T-cell (primary cell): ENCODE measurements at places on chromosomes 1 and 21.

DNA sequence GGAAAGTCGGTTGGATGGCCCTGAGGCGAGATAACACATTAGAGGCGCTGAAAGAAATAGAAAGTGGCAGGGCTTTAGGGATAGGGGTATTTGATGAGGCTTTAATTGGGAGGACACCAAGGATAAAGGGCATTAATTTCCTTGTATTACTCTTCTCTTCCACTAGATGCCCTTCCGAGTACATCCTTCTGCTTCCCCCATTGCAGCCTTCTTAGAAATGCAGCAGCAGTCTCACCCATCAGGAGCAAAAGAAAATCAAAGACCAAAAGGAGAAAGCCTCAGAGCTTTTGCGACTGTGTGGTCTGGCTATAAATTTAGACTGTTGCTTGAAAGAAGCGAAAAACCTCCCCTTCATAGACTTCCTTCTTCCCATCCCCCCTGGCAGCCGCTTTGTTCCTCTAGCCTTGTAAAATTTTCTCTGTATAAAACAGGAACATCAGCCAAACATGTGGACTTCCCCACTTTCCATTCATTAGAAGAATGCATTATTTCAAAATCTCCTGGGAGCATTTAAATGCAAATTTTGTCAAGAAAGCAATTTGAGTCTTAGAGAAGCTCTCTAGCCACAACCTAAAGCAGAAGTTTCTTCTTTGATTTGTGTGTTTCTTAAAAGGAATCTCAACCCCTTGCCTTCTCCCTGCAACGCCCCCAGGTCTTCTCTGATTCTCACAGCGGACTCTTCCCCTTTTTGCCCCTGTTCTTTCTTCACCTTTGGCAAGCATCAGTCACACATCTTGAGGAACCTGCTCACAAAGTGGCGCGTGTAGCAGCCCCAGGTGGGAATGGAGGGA, 76.6 kb downstream of the NDUFS5 start:
- no peak for DNase-seq

DNA sequence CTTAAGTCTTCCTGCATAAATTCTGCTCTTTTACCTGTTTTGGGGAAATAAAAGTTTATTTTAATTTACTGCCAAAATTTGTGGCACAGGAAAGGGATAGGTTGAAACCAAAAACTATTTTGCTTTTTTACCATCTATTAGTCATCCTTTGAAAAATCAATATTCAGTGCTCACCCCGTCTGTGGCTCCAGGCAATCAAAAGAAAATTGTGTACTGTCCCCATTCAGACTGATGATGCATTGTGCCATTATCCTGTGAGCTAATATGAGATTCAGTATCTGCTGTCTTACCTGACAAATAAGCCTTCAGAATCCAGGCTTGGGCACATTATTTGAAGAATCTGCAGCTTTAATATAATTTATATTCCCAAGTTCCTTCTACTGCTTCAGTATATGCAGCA, 650.7 kb downstream of the KIF26B start:
- DNase-seq: no peak

GRCh38 chr1:147264158-147264768, 21.8 kb downstream of the CHD1L start:
- DNase-seq: no peak

DNA sequence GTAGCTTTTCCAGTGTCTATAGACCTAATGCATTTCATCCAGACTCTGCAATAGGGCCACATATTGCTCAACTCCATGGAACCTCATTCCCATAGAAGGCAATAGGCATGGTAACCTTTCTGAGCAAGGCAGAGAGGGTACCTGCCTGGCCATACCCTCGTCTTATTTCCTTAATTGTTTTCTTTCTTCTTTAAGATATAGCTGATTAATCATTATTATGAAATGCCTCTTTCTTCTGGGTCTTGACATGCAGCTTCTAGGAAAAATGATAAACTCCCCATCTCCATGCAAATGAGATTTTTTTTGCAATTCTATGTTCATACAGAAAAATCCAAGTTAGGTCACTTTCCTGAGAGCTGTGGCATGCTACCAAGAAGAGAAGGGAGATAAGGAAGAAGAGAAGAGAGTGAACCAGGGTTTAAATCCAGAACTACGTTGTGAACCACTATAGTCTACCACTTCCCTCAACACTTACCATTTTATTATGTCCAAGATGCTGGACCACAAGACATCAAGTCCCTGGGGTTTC, 33.0 kb upstream of the IL20 start:
- DNase-seq: no peak

DNA sequence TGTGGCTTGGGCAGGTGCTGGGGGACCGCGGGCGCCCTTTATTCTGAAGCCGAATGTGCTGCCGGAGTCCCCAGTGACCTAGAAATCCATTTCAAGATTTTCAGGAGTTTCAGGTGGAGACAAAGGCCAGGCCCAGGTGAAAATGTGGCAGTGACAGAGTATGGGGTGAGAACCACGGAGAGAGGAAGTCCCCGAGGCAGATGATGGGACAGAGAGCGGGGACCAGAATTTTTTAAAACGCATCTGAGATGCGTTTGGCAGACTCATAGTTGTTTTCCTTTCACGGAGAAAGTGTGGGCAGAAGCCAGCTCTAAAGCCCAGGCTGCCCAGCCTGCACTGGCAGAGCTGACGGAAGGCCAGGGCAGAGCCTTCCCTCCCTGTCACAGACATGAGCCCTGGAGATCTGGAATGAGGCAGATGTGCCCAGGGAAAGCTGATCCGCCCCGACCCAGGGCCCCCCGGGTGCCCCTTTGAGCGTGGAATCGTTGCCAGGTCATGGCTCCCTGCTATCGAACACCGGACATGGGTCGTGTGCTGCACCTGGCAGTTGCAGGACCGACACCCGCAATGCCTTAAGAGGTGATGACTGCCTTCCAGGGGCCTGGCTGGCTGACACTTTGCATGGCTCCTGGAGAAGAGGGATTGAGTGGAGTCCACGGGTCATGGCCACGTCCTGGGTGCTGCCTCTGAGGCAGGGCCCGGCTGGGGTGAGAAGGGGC, 6.5 kb upstream of the SLX9 start:
- DNase-seq: no peak

- DNase-seq: peak; percentile 82
Observed at GRCh38 chr1:37479255-37480124, 5.1 kb downstream of the ZC3H12A start.

DNA sequence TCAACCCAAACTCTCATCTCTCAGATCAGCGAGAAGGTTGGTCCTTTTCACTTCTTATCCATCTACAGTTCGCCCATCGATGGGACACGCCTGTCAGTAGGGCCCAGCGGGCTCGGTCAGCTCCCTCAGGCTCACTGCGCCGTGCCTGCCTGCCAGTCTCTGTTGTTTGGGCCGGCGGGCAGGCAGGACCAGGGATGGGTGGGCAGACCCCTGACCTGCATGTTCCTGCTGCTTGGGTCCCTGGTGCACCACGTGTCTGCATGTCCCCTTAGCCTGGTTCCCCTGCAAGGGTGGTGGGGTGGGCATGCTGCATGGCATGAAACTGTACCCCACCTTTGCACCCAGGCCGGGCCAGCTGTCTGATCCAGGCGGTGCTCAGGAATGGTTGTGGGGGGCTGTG, 52.4 kb downstream of the PTPRF start:
- DNase-seq: no peak

- no peak for DNase-seq
Observed at GRCh38 chr1:193417945-193418744, 231.7 kb upstream of the B3GALT2 start.

DNA sequence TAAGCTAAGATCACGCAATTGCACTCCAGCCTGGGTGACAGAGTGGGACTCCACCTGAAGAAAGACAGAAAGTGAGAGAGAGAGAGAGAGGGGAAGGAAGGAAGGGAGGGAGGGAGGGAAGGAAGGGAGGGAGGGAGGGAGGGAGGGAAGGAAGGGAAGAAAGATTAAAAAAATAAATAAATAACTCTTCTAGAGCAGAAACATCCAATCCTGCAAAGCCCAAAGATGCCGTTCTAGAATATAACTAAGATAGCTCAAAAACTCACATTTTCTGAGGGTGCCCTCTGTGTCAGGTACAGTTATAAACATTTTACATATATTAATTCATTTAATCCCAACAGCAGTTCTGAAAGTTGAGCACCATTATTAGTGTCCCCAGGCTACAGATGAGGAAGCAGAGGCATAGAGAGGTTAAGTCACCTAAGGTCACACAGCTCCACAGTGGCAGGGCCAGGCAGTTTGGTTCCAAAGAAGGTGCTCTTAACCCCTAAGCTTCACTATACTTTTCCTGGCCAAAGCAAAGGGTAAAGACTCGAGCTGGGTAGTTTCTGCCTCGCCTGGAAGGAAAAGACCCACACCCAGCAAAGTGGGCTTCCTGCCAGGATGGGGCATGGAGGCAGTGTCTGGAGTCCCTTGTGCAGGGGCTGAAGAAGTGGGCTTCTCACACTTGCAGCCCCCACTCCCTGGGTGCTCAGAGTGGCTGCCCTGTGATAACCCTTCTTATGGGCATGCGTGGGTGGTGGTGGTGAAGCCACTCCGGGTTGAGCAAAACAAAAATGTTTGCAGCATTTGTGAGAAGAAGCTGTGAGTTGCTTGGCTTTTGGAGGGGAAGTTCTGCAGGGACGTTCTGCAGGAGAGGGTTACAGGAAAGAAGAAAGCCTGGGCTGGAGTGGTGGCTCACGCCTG, 7.9 kb upstream of the PIK3CD start:
- DNase-seq: no peak

GRCh38 chr1:154418923-154419619, 13.9 kb downstream of the IL6R start:
- DNase-seq: no peak

DNA sequence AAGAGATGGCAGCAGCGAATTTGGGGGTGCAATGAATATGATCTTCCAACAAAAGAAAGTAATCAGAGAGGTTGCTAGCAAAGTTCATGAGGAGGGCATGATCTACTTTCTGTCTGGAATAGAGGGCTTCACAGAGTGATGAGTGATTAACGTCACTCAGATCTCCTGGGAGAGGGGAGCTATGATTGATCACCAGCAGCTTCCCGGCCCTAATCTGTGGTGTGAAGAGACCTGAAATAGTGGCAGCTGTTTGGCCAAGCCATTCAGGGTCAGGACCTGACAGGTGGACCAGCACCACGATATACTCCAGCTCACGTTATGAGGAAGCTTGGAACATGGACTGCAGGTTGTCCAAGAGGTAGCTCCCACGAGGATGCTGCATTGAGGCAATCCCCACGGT, 19.9 kb upstream of the TMEM183A start:
- no peak for DNase-seq

DNA sequence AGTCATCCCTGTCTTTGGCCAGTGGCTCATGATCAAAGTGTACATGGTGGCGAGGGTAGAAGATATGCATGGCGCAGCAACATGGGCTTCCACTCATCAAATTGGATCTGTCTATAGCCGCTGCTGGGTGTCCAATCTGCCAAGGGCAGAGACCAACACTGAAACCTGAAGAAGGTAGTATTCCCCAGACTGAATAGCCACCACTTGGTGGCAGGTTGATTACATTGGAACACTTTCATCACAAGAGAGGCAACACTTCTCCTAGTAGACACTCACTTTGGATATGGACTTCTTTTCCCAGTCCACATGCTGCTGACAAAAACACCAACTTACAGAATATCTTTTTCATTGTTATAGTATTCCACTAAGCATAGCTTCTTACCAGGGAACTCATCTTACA, 22.4 kb upstream of the PPM1J start:
- DNase-seq: no peak

GRCh38 chr21:21268885-21269284, 270.7 kb downstream of the NCAM2 start:
- DNase-seq: no peak

DNA sequence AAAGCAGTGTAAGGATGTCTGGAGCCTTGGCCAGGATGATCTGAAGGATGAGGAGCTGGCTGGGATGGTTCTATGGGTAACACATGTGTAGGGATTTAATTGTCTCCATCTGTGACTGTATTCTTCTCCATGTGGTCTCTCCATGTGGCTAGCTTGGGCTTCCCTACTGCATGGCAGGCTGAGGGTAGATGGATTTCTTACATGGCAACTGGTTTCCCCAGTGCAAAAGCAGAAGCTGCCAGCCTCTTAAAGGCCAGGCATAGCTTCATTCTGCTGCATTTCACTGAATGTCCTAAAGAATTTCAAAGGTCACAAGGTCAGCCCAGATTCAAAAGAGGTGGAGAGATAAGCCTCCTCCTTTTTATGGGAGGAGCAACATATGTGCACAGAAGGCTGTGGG, 61.7 kb downstream of the XCL2 start:
- no peak for DNase-seq

DNA sequence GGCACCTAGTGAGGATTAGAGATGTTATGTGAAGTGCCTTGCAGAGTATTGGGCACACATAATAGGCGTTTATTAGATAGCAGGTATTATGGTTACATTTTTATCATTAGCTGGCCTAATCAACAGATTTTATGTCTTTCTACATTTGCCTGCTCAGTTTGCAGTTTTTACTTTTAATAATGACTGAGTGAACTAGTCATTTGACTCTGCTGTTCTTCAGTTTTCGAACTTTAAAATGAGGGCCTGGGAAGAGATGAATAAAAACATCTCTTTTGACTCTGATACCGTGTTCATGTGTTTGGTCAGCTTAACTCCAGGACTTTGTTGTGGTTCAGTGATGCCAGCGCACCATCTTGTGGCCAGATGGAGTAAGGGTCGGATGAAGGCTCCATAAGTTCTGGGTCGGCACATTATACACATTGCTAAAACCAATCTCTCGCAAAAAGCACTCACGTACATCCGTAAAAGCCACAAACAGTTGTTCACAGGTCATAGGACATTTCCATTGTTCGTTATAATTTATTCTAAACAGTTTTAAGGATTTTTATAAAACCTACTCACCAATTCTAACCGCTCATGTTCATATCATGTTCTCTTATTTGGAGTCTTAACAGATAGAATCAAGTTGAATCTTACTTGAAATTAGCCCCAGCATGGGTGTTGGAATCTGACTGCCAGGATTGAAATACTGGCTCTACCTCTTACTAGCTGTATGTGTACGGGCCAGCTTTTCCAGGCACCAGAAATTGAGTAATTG, 78.4 kb upstream of the GPR88 start:
- DNase-seq: peak; percentile 35
